ENCODE measurements at places on chromosomes 2 and 18.

DNA sequence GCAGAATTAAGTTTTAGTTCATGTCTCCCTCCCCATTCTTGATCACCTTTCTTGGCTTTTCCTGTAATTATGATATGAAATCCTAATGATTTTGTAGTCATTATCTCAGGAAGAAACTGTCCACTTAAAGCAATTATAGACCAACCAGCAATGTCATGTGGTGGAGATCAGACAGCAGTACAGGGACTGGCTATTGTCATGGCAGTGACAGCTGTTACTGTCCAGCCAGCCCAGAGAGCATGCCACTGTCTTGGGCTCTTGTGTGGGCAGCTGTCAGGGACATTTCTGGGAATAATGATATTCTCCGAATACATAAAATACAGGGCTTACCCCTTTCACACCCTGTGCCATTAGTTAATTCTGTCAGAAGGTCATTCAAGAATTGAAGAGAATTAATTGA is 355.3 kb upstream of the RAB12 start:
- no peak for DNase-seq

- DNase-seq = no peak
These were observed 80.7 kb downstream of the L3MBTL4 start for GRCh38 chr18:6333981-6334380.

GRCh38 chr2:150119819-150120218 is 367.6 kb downstream of the RND3 start:
- no peak for DNase-seq

- no peak for DNase-seq
These were observed 178.6 kb upstream of the VWC2L start for GRCh38 chr2:214232271-214232670.

- no peak for DNase-seq
These were observed 4.6 kb downstream of the TGIF1 start for GRCh38 chr18:3454365-3455089.

DNA sequence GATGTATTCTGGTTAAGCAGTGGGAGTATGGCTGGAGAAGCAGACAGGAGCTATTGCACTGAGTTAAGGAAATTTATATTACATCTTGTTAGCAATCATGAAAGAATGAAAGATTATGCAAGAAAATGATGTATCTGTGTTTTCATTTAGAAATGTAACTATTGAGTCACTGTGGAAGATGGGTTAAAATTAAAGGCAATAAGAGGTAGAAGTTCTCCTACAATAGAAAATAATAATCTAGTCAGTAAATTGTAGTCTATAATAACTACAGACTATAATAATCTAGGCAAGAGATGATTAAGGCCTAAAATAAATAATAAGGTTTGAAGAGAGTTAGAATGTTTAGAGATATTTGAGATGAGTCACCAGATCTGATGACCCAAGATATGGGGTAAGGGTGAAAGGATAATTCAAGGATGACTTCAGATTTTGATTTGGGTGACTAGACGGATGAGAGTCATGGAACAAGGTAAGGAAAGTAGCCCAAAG is 371.9 kb upstream of the KCNH7 start:
- no peak for DNase-seq

DNA sequence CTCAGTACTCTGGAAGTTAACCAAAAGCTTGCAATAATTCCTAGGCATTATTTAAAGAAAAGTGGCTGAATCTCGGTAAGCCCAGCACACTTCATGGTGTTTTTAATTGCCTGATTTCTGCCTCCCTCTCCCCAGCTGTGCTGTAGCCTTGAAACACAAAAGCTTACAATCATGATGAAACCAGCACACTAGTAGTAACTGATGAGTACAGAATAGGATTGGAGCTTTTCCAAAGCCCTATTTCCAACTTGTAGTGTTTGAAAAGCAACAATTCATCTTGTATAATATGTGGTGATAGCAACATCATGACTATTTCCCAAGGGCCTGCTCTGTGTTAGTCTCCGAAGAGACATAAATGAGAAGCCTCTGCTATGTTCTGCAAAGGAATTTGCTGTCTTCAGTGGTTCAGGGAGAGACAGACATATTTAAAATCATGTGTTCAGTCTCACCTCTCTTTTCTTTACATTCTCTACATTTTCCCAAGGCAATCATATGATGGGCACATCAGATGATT is 1015.0 kb downstream of the BCL11A start:
- DNase-seq = no peak

- DNase-seq = no peak
These were observed 10.5 kb downstream of the SOCS6 start for GRCh38 chr18:70299393-70299792.

- no peak for DNase-seq
These were observed 769.2 kb upstream of the FAM98A start for GRCh38 chr2:34368304-34368703.

- DNase-seq = no peak
These were observed 344.9 kb downstream of the TSN start for GRCh38 chr2:122100346-122100745.

- no peak for DNase-seq
These were observed 18.5 kb upstream of the BCL2L11 start for GRCh38 chr2:111102216-111102615.

DNA sequence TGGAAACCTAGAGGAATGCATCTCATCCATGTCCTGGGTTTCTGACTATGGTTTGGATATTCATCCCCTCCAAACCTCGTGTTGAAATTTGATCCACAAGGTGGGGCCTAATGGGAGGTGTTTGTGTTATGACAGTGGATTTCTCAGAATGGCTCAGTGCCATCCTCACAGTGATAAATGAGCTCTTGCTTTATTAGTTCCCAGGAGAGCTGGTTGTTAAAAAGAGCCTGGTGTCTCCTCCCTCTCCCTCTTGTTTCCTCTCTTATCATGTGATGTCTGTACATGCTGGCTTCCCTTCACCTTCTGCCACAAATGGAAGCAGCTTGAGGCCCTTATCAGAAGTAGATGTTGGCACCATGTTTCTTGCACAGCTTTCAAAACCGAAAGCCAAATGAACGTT is 424.3 kb downstream of the DCC start:
- no peak for DNase-seq

DNA sequence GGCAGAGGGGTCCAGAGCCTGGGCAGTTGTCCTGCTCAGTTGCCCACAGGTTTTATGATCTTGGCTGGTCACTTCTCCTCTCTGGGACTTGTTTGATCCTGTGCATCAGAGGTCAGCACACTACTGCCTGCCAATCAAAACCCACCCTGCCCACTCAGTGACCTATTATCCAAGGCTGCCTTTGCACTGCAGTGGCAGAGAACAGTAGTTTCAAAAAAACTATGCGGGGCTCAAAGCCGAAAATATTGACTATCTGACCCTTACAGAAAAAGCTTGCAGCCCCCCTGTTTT is 218.2 kb downstream of the CYP26B1 start:
- DNase-seq = no peak

GRCh38 chr2:164967781-164968228 is 12.5 kb upstream of the SLC38A11 start:
- no peak for DNase-seq

- DNase-seq = no peak
These were observed 498.6 kb downstream of the CCDC85A start for GRCh38 chr2:56682397-56682760.

- peak; percentile 36 for DNase-seq
These were observed 22.9 kb upstream of the LBH start for GRCh38 chr2:30208453-30208852.

DNA sequence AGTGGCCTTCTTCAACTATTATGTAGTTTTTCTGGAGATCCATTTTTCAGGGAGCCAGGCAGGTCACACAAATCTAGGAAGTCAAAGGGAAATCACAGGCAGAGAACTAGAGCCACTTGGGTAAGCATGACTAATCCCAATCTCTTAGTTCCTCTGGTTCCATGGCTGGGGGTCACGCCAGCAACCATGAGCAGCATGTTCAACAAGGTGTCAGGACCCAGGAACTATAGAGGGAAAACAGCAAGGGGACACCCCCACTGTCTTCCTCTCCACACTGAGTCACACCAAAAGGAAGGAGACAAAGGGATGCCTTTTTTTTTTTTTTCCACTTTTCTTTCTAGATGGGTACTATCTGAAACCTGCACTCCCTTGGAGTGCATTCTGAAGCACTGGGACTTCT is 250.9 kb downstream of the OTX1 start:
- no peak for DNase-seq

GRCh38 chr18:78239090-78239457 is 740.5 kb upstream of the SALL3 start:
- DNase-seq = no peak

- DNase-seq = no peak
These were observed 20.4 kb upstream of the DOK6 start for GRCh38 chr18:69380324-69380723.

- no peak for DNase-seq
These were observed 1094.7 kb downstream of the BCL11A start for GRCh38 chr2:59458800-59459199.

DNA sequence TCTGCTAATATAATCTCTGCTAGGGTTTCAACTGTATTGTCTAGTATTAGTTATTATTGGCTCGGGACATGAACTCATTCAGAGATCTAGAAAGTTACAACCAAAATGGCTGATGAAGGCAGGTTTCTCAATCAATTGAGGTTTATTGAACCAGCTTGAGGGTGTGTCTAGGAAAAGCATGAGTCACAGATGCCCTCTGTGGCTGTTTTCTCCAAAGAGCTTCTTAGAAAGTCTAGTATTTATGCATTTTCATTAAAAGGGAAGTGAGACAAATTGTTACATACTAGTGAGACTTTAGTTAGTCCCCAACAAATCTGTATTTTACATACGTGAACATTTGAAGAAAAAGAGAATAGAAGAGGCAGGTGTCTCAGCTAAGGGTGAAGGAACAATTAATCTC is 23.0 kb upstream of the RTTN start:
- no peak for DNase-seq

DNA sequence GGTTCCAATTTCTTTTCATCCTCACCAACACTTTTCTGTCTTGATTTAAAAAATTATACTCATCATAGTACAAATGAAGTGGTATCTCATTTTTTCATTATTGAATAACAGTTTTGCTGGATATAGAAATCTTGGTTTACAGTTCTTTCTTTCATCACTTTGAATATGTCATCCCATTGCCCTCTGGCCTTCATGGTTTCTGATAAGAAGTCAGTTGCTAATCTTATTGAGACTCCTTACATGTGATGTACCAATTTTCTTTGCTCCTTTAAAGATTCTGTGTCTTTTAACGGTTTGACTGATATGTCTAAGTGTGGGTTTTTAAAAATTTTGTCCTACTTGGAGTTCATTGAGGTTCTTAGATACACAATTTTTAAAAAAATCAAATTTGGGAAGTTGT is 35.0 kb downstream of the SLC3A1 start:
- DNase-seq = no peak
